ENCODE measurements at places on chromosomes 12 and 14. TPM values are rescaled to one million over a fixed set of nuclear protein-coding genes. Genes with fewer than 3 reads are reported as not detected.

MLEC gene
- total RNA-seq: 271 TPM

DNA sequence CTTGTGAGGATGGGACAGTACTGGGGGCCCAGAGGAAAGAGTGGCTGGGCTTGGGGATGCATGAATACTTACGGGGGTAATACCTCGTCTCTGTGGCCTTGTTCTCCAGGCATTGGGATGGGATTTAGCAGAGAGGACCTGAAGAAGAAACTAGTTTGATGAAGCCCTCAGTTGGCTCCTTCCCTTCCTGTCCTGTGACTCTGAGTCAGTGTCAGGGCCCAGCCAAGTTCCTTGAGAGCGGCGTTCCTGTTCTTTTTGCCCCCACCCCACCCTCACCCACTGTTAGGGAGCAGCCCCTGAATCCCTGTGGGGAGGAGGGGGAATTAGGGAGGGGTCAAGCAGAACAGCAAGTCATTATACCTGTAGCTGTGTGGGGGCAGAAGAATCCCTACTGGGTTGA, 5.2 kb upstream of the LRP1-AS start:
- no peak for DNase-seq

DBX2 gene
- not detected for total RNA-seq

OR10AD1 gene
- not detected for total RNA-seq

CMKLR1 gene
- 2.5 TPM for total RNA-seq

YLPM1 gene
- total RNA-seq: 42.7 TPM

DNA sequence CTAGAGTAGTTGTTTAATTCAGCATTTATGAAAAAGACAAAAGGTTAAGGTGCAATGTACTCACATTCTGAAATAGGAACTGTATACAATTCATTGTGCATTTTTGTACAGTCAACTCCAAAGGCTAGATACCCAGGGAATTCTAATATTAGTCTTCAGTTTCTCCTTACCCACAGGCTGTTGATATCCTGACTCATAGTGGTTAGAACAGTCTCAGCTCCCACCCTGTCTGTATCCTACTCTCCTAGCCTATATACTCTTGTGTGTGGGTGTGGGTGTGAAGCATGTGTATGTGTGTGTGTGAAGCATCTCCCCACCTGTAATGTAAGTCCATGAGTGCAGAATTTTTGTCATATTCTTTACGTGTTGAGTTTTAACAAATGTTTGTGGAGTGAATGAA, 229.5 kb downstream of the NAV3 start:
- DNase-seq: no peak

POLE gene
- 57.6 TPM for total RNA-seq

DNA sequence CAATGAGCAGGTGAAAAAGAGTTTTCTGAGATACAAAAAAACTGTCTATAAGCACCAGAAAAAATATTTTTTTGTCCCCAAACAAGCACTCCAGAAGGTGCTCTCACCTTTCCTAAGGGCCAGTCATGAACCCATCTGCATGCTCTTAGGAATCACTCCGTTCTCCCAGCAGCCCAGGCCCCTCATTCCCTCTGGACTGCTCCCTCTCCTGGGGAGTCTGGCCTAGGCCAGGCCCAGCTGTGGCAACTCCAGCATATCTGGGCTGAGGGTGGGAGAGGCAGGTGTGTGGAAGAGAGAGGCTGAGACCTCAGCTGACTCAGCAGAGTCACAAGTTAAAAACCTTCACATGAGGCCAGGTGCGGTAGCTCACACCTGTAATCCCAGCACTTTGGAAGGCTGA, 54.6 kb downstream of the TRAFD1 start:
- DNase-seq: no peak

GRCh38 chr12:2583642-2584401, 210.9 kb upstream of the FKBP4 start:
- DNase-seq: no peak

- DNase-seq: no peak
Observed at GRCh38 chr12:100251917-100252316, 15.0 kb downstream of the DEPDC4 start.

- no peak for DNase-seq
Observed at GRCh38 chr14:102891556-102891955, 30.9 kb upstream of the AMN start.

LUM gene
- total RNA-seq: 17.4 TPM

PLD4 gene
- total RNA-seq: 2.2 TPM

- no peak for DNase-seq
Observed at GRCh38 chr12:80498059-80498728, 54.2 kb downstream of the PTPRQ start.

- DNase-seq: no peak
Observed at GRCh38 chr12:42923156-42923555, 333.6 kb upstream of the PRICKLE1 start.
